ENCODE measurements at places on chromosomes 2 and 18.

DNA sequence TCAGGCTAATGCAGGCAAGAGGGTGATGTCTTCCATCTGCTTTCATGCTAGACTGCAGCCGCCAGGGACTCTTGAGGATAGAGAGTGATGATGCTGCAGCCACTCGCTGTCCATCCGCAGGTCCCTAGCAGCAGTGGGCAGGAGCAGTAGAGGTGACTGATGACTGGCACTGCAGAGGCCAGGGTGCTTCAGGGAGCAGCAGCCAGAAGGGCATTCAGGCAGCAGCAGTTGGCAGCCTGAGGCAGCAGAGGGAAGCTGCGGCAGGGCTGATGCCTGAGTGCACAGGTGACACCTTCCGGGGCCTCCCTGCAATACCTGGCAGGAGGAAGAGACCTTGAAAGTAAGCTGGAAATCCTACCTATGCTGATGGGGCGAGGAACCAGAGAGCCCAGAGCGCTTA is 214.2 kb downstream of the ICOS start:
- no peak for DNase-seq
- peaks cover 24% of the 10 kb centered on the region for H3K4me1 ChIP-seq
- no peak overlapping the region for H3K4me3 ChIP-seq
- H3K27ac ChIP-seq, result no peak overlapping the region
- no peaks in the 10 kb centered on the region for H3K36me3 ChIP-seq
- H3K27me3 ChIP-seq, result no peaks in the 10 kb centered on the region

GRCh38 chr2:212145121-212145520 is 393.5 kb downstream of the ERBB4 start:
- H3K4me1 ChIP-seq, result no peaks in the 10 kb centered on the region
- no peaks in the 10 kb centered on the region for H3K36me3 ChIP-seq
- H3K27me3 ChIP-seq, result no peaks in the 10 kb centered on the region
- no peak overlapping the region for H3K27ac ChIP-seq

GRCh38 chr2:36798724-36799123 is 102.2 kb downstream of the VIT start:
- H3K4me3 ChIP-seq, result no peak overlapping the region
- no peaks in the 10 kb centered on the region for H3K27me3 ChIP-seq
- H3K27ac ChIP-seq, result no peak overlapping the region
- no peak for DNase-seq
- no peaks in the 10 kb centered on the region for H3K36me3 ChIP-seq

- peaks cover 17% of the 10 kb centered on the region for H3K4me1 ChIP-seq
- DNase-seq, result no peak
- no peak overlapping the region for H3K27ac ChIP-seq
- no peak overlapping the region for H3K4me3 ChIP-seq
- H3K27me3 ChIP-seq, result no peaks in the 10 kb centered on the region
These were observed 36.7 kb downstream of the MAPRE2 start for GRCh38 chr18:35077937-35078336.

GRCh38 chr2:217749008-217749407 is 253.8 kb downstream of the TNS1 start:
- H3K27ac ChIP-seq, result no peak overlapping the region
- H3K4me1 ChIP-seq, result peaks cover 9% of the 10 kb centered on the region
- no peak overlapping the region for H3K4me3 ChIP-seq

- H3K36me3 ChIP-seq, result peaks cover 10% of the 10 kb centered on the region
- no peak for DNase-seq
- no peak overlapping the region for H3K4me3 ChIP-seq
These were observed 17.5 kb downstream of the YWHAQ start for GRCh38 chr2:9613291-9613690.

GRCh38 chr18:34710458-34710914 is 388 bp downstream of the DTNA start:
- H3K27ac ChIP-seq, result no peak overlapping the region
- H3K36me3 ChIP-seq, result no peaks in the 10 kb centered on the region
- DNase-seq, result no peak
- H3K4me1 ChIP-seq, result peaks cover 41% of the 10 kb centered on the region
- no peak overlapping the region for H3K4me3 ChIP-seq
- H3K27me3 ChIP-seq, result no peaks in the 10 kb centered on the region

DNA sequence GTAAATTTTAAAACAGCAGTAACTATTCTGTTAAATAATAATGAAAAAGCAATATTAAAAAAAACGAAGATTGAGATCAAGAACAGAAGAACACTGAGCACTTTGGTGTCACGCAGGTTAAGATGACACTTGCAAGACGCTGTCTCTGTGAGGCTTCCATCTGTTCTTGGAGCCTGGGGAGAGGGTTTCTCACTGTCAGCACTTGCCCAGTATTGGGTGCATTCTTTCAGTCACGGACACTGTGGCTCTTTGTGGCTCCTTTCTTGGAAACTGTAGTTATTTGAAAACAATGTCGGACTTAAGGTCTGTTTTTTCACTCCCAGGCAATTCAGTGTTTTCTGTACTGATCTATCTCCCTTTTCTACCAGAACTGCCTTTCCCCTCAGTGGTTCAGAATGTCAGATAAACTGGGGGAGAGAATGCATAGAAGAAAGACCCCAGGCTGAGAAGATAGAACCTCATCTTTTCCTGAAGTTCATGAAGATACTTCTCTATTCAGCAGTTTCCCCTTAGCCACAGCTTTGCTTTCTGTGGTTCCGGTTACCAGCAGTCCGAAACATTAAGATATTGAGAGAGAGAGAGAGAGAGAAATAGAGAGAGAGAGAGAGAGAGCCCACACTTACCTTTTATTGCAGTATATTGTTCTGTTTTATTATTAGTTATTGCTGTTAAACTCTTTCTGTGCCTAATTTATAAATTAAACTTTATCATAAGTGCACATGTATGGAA is 283.3 kb downstream of the DCDC2C start:
- peaks cover 71% of the 10 kb centered on the region for H3K36me3 ChIP-seq
- H3K4me3 ChIP-seq, result no peak overlapping the region

GRCh38 chr2:149064856-149065630 is 26.5 kb downstream of the LYPD6B start:
- H3K36me3 ChIP-seq, result no peaks in the 10 kb centered on the region
- peaks cover 13% of the 10 kb centered on the region for H3K4me1 ChIP-seq
- H3K4me3 ChIP-seq, result no peak overlapping the region
- H3K27me3 ChIP-seq, result no peaks in the 10 kb centered on the region

- no peaks in the 10 kb centered on the region for H3K36me3 ChIP-seq
- no peak for DNase-seq
- H3K27me3 ChIP-seq, result peaks cover 3% of the 10 kb centered on the region
These were observed 47.3 kb upstream of the C1D start for GRCh38 chr2:68110102-68110501.

DNA sequence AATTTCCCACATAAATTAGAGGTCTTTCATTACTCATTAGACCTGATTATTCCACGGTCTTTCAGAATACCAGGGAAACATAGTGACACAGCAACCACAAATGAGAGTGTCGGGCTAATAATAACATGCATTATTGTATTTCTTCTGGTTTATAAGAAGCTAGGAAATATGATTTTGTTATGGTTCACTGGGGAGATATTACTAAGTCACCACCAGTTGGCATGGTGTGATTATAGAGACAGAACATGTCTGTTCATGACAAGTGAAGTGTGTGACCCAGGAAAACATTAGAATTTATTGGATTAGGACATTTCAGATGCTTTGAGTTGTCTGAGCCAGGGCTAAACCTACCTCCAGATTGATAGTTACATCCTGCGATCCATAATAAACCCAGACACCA is 494.4 kb downstream of the FBXO15 start:
- H3K4me3 ChIP-seq, result no peak overlapping the region
- H3K27me3 ChIP-seq, result no peaks in the 10 kb centered on the region

DNA sequence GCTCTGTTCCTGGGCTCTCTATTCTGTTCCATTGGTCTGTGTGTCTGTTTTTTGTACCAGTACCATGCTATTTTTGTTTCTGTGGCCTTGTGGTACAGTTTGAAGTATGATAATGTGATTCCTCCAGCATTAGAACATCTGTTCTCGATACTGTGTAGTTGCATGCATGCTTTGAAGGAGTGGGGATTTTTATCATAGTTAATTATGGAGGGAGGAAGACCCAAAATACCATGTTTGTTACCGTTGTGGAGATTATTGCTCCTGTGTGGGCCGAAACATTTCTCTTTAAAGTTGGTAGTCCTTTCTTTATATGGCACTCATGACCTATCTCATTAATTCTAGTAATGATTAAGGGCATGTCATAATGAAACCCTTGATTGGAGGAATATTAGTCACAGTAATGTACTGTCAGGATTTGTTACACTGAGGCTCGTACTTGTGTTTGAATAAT is 87.6 kb downstream of the TTC27 start:
- H3K4me1 ChIP-seq, result no peaks in the 10 kb centered on the region
- no peak for DNase-seq
- no peak overlapping the region for H3K4me3 ChIP-seq

GRCh38 chr2:165877565-165878550 is 75.7 kb downstream of the TTC21B start:
- H3K27ac ChIP-seq, result no peak overlapping the region
- no peak overlapping the region for H3K4me3 ChIP-seq
- no peaks in the 10 kb centered on the region for H3K27me3 ChIP-seq
- no peaks in the 10 kb centered on the region for H3K4me1 ChIP-seq
- no peak for DNase-seq
- H3K36me3 ChIP-seq, result peaks cover 5% of the 10 kb centered on the region

- 0 out of 2 replicates have a peak, but pooled peaks cover under 1% of the 10 kb centered on the region for H3K36me3 ChIP-seq
- no peaks in the 10 kb centered on the region for H3K27me3 ChIP-seq
- H3K27ac ChIP-seq, result no peak overlapping the region
- peaks cover 52% of the 10 kb centered on the region for H3K4me1 ChIP-seq
These were observed 13.2 kb downstream of the MAP4K4 start for GRCh38 chr2:101710471-101711318.

DNA sequence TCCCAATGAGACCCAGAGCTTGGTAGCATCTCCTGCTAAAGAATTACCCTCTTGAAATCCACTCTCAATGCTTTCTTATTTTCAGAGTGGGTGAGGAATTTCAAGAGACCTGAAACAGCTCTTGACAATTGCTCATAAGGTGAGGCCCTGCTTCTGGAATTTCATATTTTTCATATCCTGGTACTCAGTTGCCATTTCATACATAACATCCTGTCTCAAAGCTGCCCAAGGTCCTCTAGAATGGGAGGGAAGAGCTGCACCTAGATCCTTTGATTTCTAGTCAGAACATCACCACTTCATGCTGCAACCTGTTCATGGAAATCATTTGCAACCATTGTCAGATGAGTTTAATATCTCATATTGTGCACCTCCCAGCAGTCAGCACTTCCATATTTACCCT is 404.8 kb upstream of the GALNT5 start:
- no peaks in the 10 kb centered on the region for H3K4me1 ChIP-seq
- no peak overlapping the region for H3K4me3 ChIP-seq
- DNase-seq, result no peak

DNA sequence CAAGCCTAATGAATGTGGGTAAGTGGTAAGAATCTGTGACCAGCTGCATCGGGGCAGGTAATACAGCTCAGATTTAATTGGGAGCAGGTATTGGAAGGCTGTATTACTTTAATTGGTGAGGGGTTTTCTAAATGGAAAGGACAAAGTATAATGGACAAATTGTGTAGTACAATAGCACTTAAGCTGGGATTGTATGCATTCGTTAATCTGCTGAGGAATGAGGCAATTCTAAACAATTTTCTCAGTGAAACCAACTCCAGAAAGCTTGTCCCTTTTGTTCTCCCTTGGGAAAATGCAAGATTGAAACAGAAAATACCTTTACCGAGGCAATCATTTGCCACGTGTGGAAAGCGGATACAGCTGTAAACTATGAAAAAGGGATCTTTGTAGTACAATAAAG is 801.6 kb upstream of the POU3F3 start:
- H3K27me3 ChIP-seq, result peaks cover 2% of the 10 kb centered on the region
- DNase-seq, result no peak
- H3K4me3 ChIP-seq, result no peak overlapping the region
- H3K36me3 ChIP-seq, result no peaks in the 10 kb centered on the region
- no peak overlapping the region for H3K27ac ChIP-seq

DNA sequence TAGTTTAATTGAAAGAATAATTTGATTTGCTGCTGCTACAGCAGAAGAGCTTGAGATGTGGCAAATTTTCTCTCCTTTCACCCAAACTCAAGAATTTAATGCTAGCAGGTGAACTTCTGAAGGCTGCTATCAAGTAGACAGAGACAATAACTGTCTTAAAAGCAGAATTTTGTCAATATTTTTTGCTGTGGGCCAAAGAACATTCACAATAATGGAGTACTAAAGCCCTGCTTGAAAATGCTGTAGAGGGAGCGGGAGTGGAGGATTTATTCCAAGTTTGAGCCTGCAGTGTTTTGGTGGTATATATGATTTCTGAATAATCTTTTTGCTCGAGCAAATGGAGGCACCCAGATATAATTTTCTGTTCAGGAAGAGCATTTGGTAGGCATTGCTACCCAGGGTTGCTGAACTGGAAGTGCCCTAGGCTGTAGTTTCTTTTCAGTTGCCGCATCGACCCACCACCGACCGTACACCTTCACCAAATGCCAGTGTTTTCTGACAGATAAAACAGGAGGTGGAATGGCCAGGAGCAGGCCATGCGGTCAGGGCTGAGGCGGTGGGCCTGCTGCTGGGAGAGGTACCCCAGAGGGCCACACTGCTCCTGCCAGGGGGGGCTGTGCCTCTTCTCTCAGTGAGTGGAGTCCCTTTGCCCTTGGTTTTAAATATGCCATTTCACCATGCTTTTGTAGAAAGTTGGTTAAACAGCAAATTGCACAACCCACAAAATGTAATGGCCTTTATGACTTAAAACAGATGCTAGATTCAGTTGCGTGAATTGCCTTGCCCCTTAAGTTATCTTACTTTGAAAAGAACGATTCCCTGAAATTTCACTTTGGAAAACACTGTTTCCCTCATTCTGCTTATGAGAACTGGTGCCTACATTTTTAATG is 36.4 kb downstream of the TSHZ1 start:
- H3K4me1 ChIP-seq, result no peaks in the 10 kb centered on the region
- H3K27ac ChIP-seq, result no peak overlapping the region
- H3K4me3 ChIP-seq, result no peak overlapping the region
- no peaks in the 10 kb centered on the region for H3K36me3 ChIP-seq

DNA sequence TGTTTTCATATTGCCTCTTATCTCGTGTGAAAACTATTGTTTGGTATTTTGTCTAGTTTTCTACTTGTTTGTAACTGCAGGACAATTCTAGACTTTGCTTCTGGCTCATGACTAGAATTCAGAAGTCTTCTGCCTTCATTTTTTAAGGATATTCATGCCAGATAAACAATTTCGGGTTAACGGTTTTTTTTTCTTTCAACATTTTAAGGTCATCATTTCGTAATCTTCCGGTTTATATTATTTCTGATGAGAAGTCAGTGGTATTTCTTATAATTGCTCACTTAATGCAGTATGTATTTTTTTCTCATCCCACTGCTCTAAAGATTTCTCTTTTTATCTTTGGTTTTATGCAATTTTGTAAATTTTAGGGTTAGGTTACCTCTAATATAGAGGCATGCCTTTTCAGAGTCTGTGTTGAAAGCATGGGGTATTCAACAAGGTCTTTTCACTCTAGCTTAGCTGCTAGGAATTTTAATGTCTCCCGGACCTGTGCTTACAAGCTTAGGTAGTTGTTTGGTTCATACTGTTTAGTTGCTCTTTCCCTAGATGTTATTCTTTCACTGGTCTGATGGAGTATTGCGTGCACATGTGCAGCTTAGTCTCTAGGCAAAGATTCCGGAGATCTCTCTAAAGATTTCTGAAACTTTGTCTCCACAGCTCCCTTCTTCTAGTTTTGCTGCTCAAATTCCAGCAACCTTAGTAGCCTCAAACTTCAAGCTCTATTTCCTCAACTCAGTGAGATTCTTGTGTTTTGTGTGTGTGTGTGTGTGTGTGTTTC is 198.1 kb downstream of the MCFD2 start:
- H3K4me3 ChIP-seq, result no peak overlapping the region
- H3K4me1 ChIP-seq, result peaks cover 56% of the 10 kb centered on the region
- peaks cover 15% of the 10 kb centered on the region for H3K36me3 ChIP-seq
- DNase-seq, result no peak
